ENCODE measurements at places on chromosomes 3 and 15. TPM values are rescaled to one million over a fixed set of nuclear protein-coding genes. Genes with fewer than 3 reads are reported as not detected.

The ACAA1 gene
- 135 TPM for total RNA-seq

The CYB561D2 gene
- 27.5 TPM for total RNA-seq

The COLQ gene
- total RNA-seq: 6.1 TPM

The BCL2A1 gene
- total RNA-seq: 0.83 TPM

The GHSR gene
- total RNA-seq: not detected

The GREM1 gene
- 26.0 TPM for total RNA-seq

The HOMER2 gene
- 9.4 TPM for total RNA-seq
